Stimulated activated CD8-positive, alpha-beta memory T cell treated with anti-CD3 and anti-CD28 coated beads, Interleukin-4, amount 100 ng/mL, for 48 hours (primary cell): ENCODE measurements at places on chromosomes 6 and 20.

DNA sequence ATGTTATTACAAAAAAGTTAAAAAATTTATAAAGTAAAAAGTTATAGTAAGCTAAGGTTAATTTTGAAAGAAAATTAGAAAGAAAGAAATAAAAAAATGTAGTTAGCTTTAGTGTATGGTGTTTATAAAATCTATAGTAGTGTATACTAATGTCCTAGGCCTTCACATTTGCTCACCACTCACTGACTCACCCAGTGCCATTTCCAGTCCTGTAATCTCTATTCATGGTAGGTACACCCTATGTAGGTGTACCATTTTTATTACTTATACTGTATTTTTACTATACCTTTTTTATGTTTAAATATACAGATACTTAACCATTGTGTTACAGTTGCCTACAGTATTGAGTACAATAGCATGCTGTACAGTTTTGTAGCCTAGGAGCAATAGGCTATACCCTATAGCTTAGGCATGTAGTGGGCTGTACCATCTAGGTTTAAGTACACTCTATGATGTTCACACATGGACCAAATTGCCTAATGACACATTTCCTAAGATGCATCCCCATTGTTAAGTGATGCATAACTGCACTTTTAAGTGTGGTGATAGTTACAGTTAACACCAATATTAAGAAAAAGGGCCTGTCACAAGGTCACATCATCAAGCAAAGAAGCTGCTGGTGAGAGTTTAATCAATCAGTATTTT lies 8.0 kb downstream of the CD2AP start:
- DNase-seq: no peak

DNA sequence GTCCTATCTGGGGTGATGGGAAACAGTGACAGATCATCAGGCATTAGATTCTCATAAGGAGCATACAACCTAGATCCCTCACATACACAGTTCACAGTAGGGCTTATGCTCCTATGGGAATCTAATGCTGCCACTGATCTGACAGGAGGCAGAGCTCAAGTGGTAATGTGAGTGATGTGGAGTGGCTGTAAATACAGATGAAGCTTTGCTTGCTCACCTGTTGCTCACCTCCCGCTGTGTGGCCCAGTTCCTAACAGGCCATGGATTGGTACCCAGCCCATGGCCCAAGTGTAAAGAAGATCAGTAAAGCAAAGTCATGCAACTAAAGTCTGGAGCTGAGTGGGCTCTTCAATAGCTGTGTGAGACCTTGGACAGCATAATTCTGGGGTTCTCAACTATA lies 65.9 kb downstream of the PKIB start:
- no peak for DNase-seq

DNA sequence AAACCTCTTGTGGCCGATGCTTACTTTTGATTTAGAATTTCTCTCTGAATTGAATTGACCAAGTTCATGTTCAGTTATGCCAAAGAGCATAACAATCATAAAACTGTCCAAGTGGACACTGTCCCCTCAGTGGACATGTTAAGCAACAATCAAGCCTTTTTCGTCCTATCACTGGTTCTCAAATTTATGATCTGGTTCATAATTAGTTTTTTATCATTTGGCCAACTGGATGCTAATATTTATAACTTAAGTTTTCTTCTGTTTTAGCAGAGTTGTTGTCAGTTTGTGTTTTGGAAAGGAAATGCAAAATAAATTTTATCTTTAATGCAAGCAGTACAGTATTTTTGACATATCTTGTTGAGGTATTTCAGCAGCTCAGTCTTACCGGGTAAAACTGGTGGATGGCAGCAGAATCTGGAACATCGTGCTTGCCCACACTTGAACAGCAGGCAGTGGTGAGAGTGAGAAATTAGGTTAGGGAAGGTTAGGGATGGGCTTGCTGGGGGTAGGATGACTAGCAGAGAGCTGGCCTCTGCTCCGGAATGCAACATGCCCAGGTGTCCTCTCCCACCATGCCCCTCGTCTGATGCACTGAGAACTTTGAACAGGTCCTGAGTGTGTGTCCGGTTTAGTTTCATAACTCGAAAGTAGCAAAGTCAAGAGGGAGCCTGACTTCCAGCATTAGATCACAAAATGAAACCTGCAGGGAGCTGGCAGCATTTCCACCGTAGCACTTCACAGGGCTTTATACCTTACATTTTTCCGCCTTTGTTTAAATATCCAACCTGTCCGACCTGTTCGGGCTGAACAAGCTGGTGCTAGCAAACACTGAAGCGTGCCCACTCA lies 93.1 kb downstream of the RREB1 start:
- DNase-seq: no peak

- no peak for DNase-seq
These were observed 53.2 kb upstream of the NFATC2 start for GRCh38 chr20:51595744-51596143.

DNA sequence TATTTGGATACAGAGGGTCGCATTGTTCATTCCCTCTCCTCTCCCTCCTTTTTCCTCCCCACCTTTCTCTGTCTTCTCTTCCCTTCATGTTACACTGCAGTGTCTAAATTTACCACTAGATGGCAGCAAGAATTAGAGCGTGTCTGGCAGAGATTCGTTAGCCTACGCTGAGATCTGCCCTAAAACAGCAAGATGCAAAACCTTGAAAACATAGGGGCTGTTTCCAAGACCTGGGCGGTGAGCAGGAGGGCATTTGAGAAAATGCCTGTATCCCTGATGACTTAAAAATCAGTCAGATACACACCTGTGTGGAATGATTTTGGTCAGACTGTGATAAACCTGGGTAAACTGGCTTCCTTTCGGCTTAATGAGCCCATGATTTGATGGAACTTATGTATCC lies 101.5 kb upstream of the ISM1 start:
- peak; percentile 30 for DNase-seq

DNA sequence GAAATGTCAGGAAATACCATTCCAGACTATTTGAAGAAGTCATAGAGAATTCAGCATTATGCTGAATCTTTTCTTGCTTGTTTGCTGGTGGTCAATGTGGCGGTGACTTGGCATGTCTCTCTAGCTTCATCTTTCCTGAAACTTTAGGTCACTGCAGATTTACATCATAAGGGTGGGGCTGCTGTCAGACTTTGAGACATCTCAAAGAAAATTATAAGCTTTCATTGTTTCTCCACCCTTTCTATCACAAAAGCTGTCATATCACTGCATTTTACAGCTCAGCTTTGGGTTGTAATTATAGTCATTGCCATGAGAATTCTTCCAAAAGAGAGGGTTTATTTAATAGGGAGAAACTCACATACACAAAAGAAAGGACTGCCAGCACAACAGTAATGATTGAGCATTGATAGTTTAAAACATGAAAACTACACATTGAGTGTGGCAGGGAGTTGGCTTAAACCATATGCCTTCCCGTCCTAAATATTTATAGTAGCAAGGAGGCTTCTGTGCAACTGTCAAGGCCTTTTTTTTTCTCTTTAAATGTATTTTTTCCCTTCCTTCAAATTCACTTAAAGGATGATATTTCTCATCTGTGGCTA lies 44.7 kb upstream of the LRRC1 start:
- DNase-seq: no peak

- no peak for DNase-seq
These were observed 110.7 kb downstream of the DACT2 start for GRCh38 chr6:168208854-168209253.

DNA sequence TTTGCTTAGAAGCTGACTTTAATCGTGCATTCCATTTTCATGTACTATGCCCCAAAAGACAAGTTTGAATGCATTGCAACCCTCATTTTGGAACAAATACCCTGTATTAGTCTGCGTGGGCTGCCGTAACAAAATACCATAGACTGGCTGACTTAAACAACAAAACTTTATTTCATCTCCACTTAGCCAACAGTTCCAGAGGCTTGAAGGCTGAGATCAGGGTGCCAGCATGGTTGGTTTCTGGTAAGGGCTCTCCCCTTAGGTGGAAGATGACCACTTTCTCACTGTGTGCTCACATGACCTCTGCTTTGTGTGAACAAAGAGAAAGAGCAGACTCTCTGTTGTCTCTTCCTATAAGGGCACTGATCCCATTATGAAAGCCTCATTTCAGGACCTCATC lies 431.7 kb upstream of the MAP3K7 start:
- no peak for DNase-seq

- DNase-seq: no peak
These were observed 666.0 kb downstream of the PHF3 start for GRCh38 chr6:64301307-64302236.

GRCh38 chr6:3898265-3898994 lies 49.3 kb downstream of the FAM50B start:
- DNase-seq: no peak

DNA sequence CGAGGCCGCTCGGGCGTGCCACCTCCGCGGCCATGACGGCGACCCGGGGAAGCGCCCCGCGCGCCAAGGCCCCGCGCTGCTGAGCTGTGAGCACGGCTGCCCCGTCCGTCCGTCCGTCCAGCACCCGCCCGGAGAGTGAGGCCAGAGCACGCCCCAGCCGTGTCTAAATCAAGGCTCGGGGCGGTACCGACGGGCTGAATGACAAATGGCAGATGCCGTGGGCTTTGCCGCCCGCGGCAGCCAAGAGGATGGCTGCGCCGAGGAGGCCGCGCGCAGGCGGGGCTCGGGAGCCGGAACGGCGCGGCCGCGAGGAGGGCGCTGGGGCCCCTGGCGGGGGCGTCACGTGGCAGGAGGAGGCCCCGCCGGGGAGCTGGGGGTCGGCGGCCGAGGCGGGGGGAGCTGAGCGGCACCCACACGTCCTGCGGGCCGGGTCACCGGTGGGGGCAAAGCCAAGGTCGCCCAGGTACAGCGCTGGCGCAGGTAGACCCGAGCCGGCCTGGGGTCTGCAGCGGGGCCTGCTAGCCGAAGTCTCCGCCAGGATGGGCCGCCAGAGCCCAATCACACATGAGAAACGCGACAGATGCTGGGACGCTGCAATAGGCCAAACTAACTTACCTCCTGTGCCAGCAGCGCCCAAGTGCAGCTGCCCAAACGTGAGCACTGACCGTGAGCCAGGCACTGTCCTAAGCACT lies at the start of gene PLAGL1:
Gene PLAGL1 (minus strand): TSS at position 140 of the 692 bp plus-strand sequence. CDS start 60,123 bp downstream, outside the sequence.
- peak; percentile 36 for DNase-seq

DNA sequence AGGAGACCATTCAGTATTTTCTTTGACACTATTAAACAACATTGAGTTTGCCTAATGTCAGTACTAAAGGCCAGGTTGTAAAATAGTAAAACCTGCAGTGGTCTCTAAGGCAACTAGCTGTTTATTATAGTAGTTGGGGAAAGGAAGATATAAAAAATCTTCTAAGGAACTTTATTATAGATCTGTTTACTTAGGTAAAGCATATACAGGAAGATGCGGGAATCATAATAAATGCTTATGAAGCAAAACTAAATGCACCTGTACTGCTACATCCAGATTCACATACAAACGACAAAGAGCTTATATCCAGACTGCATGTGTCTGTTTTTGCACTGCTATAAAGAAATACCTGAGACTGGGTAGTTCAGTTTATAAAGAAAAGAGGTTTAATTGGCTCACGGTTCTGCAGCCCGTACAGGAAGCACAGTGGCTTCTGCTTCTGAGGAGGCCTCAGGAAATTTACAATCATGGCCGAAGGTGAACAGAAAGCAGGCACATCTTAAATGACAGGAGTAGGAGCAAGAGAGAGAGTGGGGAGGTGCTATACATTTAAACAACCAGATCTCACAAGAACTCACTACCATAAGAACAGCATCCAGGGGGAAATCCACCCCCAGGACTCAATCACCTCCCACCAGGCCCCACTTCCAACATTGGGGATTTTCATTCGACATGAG lies 8.7 kb upstream of the TRIM39 start:
- no peak for DNase-seq

GRCh38 chr6:39760226-39760952 lies 31.8 kb upstream of the DAAM2 start:
- no peak for DNase-seq

DNA sequence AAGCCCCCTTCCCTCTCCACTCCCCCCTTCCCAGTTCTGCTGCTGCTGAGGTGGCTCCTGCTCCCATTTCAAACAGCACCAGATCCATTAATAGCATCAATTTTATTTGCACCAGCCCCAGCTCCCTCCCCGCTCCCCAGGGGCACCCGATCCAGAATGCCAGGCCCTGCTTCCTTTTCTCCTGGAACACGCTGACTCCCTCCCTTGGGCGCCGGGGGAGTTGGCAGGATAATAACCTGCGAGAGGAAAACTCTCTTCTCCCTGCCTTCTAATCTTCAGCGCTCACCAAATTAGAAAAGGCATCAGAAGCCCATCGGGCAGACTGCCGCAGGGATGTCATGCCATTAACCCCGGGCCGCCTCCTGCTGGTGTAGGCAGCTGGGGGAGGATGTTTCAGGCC lies 77.8 kb downstream of the NCR2 start:
- no peak for DNase-seq

DNA sequence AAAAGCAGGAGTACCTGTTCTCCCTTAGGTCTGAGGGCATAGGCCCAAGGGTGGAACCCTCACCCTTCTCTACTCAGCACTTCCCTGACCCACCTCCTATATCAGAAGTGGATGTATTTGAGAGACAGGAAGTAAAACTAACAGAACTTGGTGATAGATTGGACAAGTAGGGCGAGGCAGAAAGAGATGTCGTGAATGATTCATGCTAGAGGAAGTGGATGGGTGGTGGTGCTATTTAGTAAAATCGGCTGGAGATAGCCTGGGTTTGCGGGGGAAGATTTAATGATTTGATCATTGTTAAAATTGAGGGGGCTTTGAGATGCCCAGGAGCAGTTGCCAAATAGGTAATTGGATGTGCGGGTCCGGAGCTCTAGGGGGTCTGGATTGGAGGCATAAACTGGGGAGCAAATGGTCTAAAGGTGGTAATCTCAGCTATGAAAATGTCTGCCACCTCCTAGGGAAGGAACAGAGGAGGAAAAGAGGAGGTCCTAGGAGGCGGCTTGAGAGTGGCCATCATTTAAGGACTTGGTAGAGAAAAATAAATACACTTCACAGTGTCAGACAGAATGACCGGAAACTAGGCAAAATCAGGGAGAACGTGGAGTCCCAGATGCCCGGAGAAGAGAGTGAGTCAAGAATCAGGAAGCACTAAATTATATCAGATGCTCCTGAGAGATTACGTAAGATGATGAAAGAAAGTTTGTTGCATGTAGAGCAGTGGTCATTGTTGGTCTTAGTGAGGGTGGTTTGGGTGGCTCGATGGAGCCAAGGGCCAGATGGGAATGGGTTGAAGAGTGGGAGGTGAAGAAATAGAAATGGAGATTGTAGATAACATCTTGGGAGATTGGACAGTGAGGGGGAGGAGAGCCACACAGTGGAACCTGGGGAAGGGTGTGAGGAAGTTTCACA lies 142.0 kb downstream of the CEP57L1 start:
- DNase-seq: no peak

- no peak for DNase-seq
These were observed 199.5 kb upstream of the KCNK16 start for GRCh38 chr6:39521958-39522357.

DNA sequence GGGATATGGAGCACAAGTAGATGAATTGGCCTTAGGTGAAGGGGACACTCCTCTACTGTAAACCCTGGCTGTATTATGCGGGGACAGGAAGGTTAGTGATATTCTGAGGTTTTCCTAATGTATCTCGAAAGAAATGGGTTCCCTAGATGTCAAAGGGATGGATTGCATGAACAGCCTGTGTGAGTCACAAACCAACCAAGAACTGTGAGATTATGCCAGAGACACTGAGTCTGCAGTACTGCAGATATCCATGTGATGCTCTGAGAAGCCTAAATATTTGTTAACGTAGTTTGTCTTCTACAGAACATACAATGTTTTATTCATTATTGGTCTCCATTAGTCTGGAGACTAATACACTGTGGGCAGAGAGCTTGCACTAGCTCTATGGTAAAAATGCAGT lies 182.2 kb downstream of the AKAP7 start:
- no peak for DNase-seq

GRCh38 chr6:108838101-108838717 lies 10.0 kb upstream of the ARMC2 start:
- DNase-seq: no peak

- no peak for DNase-seq
These were observed 62.9 kb downstream of the ZMYND8 start for GRCh38 chr20:47293631-47294030.

GRCh38 chr20:15555913-15556312 lies 1017.3 kb downstream of the KIF16B start:
- DNase-seq: no peak
